Naive B cell (primary cell): ENCODE measurements at places on chromosomes 6 and 20.
A peak's percentile ranks its signal among the peaks of the same experiment; 100 is the strongest.

- no peaks in the 10 kb centered on the region for H3K36me3 ChIP-seq
- H3K27me3 ChIP-seq: peaks cover 17% of the 10 kb centered on the region
- no peak overlapping the region for H3K4me3 ChIP-seq
- peaks cover 5% of the 10 kb centered on the region for H3K4me1 ChIP-seq
- no peak overlapping the region for H3K27ac ChIP-seq
- DNase-seq: no peak
These were observed 5.5 kb downstream of the CDH4 start for GRCh38 chr20:61257611-61258010.

DNA sequence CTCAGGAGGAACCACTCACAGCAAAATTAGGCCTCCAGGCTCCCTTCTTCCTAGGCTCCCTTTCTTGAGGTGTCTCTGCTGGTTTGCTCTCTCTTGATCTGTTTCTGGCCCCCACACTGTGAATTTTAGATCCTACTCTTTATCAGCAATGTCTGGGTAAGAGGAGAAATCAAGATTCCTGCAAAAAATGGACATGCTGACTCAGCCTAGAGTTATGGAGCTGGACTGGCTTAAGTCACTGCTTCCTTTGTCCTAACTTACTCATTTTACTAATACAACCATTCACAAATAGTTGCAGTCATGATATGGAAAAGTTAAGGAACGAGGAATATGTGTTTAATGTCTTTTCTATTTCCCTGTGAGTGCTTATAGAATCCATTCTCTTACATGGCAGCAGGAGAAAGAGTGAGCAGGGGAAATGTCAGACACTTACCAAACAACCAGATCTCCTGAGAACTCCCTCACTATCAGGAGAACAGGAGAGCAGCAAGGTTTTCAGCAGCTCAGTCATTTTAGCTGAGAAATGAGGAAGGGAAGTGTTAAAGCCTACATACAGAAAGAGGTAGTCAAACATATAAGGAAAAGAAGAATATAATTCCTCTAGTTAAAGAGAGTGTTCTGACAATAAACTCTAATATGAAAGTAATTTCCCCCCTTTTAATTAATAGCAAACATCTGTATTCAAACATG, 160.8 kb downstream of the PDE7B start:
- H3K27me3 ChIP-seq: no peaks in the 10 kb centered on the region
- no peak overlapping the region for H3K4me3 ChIP-seq
- H3K27ac ChIP-seq: peak overlapping the region; percentile 81
- H3K36me3 ChIP-seq: no peaks in the 10 kb centered on the region
- H3K4me1 ChIP-seq: peaks cover 17% of the 10 kb centered on the region

GRCh38 chr20:1689721-1690120, 32.1 kb upstream of the SIRPG start:
- H3K4me3 ChIP-seq: no peak overlapping the region
- peaks cover 7% of the 10 kb centered on the region for H3K36me3 ChIP-seq
- peaks cover 46% of the 10 kb centered on the region for H3K27me3 ChIP-seq
- no peak for DNase-seq
- no peaks in the 10 kb centered on the region for H3K4me1 ChIP-seq

DNA sequence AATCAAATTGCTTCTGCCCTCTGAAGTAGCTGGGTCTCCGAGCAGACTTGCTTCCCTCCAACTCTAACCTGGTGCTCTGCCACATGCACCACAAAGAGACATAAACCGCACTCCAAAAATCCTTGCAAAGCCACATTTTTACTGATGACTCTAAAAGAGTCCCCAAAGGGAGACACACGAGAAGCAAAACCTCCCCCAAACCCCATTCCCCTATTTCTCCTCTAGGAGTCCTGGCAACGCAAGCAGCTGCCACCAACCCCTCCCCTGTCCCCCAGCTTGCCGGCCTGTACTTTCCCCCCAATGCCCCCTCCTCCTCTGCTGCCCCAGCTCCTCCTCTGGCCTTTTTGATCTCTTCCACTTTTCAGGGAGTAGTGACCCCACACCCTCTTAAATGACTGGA, 180.1 kb upstream of the ARID1B start:
- H3K27me3 ChIP-seq: peaks cover 24% of the 10 kb centered on the region
- peaks cover 21% of the 10 kb centered on the region for H3K4me1 ChIP-seq
- no peak for DNase-seq
- no peak overlapping the region for H3K27ac ChIP-seq
- H3K36me3 ChIP-seq: peaks cover 4% of the 10 kb centered on the region

DNA sequence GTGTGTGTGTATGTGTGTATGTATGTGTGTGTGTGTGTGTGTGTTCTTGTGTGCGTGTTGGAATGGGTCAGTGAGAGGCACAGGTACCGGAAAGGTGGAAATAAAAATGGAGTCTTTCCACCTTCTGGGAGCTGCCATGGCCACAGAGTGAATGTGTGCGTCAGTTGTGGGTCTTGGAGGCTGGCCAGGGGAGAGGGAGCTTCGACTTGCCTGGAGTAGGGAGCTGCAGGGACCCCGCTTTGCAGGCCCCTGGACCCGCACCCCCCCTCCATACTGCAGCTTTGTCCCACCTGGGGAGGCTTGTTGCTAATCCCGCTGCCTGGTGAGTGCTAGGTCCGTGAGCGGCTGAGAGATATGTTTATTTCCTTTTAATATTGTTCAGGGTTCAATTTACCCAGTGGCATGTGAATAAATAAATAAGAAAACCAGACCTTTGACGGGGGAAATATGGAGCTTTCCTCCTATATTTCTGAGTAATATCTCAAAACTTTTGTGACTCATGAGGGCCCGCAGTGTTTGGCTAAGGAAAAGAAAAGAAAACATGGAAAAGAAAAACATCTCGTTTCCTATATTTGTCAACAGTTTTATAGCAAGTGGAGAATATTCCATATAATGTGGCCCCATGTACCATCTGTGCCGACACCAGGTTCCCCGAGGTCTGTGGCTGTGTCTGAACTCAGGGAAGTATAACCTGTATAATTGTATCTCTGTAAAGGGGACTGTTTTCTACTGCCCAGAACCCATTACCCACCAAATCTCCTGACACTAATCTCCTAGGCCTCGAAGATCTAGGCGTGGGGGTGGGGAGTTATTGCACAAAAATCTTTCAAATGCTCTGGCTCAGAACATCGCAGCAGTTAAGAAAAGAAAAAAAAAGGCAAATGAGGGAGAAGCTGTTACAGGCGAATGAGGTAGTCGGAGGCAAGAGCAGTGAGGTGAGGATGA, 24.6 kb upstream of the CCDC167 start:
- H3K36me3 ChIP-seq: no peaks in the 10 kb centered on the region
- peaks cover 29% of the 10 kb centered on the region for H3K27me3 ChIP-seq
- no peak for DNase-seq
- H3K4me3 ChIP-seq: no peak overlapping the region
- peak overlapping the region; percentile 19 for H3K27ac ChIP-seq
